NCI-H1092 (cell line): ENCODE measurements at places on chromosomes 6 and 20.

- no peak for DNase-seq
Observed at GRCh38 chr6:52548353-52548713, 28.5 kb downstream of the TRAM2 start.

DNA sequence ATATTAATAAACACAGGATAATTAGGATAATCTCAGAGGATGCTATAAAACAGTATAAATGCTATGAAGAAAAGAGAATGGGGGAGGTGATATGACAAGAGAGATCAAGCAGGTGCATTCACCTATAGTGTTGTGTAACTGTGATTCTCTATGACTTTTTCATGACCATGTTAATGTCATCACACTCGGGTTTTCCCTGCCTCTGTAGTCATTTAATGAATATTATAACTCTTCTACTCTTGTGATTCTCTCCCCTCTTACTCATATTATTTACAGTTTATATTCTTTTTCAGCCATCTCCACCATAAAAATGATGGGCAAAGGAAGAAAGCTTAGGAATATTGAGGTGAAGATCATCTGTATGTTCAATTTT lies 106.9 kb upstream of the SGK1 start:
- no peak for DNase-seq

- no peak for DNase-seq
Observed at GRCh38 chr6:53033764-53034163, 31.4 kb upstream of the FBXO9 start.

DNA sequence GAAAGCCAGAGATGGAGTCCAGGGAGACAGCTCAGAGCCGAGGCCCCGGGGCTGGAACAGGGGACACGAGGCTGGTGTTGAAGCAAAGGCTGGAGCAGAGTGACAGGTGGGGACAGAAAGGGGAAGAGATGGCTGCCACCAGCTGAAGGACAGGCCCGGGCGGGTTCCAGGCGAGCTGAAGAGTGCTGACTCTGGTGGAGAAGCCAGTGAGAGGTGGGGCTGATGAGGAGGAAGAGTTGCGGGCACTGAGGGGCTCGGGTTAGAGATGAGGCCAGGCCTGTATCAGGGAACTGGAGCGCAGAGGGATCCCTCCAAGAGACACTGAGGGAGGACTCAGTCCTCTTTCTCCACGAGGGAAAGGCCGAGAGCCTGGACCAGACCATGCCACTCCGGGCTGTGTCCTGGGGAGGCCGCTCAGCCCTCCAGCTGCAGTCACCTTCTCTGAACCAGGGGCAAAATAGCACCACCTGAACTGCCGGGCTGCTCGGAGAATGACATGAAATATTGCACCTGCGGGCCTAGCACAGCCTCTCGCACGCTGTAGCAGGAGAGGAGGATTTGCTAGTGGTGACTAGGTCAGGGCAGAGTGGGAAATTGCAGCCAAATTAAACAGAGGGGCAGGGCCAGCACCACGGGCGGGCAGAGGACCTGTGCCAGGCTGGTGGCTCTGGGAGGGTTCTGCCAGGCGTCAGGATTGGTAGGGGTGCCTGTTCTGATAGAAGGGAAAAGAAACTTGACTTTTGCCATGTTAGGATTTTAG lies 175.9 kb downstream of the ZDHHC14 start:
- DNase-seq: peak; percentile 47

GRCh38 chr6:34389034-34389433 lies 3.4 kb downstream of the NUDT3 start:
- DNase-seq: no peak
